ENCODE measurements at places on chromosomes 11 and 22. TPM values are rescaled to one million over a fixed set of nuclear protein-coding genes. Genes with fewer than 3 reads are reported as not detected.

The MMP1 gene
- not detected for total RNA-seq

The UCP3 gene
- 1.5 TPM for total RNA-seq

The OMP gene
- not detected for total RNA-seq

The SMTNL1 gene
- not detected for total RNA-seq

The PAK1 gene
- total RNA-seq = 43.2 TPM

The TTC36 gene
- 0.52 TPM for total RNA-seq

- peak; percentile 76 for DNase-seq
Observed at GRCh38 chr11:17389211-17389956, 925 bp upstream of the KCNJ11 start.

DNA sequence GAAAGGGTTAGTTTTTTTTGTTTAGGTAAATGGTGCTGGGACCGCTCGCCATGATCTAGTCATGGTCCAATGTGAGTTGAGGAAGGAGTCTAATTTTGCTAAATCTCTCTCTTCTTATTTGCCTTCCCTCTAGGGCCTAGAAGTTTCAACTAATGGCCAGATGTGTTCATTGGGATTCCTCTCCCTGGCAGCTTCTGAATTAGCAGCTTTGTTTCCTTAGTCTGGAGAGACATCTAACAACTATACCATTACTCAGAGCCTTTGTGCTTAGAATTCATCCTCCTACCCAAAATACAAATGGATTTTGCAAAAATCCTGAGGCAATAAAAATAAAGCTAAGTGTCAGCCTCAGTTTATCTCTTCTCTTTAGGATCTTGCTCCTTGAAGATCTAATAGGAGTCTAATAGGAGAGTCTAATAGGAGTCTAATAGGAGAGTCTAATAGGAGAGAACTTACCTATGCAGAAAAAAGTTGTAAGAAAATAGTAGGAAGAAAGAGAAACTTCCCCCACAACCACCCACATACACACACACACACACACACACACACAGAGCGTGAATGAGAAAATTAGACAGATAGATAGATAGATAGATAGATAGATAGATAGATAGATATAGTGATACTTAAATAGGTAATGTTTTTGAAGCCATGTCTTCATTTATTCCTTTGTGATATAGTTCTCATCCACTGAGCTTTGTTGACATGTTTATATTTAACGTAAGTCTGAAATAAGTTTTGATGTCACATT is 980.5 kb upstream of the CNTN5 start:
- DNase-seq = no peak

DNA sequence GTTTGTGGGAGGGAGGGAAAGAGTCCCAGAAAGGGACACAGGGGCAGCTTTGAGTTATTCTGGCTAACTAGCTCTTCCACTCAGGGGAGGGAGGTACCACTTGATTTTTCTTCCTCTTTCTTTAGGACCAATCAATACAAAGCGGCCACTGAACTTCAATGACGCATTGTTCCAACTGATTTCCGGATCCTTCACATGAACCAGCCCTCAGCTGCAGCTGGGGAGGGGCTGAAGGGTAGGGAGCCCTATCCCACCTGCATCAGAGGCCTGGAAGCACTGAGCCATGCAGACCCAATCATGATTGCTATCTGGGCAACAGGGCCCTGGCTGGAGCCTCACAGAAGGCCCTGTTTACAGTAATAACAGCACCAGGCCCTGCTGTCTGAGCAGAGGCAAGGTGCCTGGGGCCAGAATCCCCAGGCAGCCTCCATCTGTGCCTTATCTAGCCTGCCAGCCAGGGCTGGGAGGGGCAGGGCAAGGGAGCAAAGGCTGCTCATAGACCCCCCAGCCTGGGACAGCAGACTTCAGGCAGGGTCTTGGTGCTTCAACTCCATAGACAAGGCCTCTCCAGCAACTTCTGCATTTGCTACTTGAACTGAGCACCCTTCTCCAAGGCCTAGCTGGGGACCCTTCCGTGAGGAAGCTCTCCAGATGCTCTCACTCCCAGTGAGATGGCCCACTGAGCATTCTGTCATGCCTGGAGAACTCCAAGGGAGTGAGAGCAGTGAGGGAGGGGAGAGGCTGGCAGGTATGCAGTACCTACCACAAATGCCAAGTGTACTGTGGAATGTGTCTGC is 22.5 kb downstream of the CLPB start:
- DNase-seq = no peak

DNA sequence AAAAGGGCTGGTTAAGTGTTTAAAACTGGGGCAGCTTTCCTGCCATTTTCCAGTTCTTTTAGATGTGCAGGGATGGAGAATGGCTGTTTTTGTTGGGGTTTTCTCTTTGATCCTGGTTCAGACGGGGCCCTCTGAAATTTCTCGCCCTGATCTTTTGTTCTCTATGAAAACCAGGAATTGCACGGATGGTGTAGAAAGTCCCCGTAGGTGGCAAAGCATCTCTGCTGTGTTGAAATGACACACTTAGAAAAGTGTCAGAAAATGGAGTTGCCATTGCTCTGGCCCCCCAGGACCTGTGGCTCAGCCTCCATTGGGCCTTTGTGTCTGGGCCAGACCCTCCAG is 63.0 kb downstream of the PARVB start:
- DNase-seq = no peak

- DNase-seq = peak; percentile 91
Observed at GRCh38 chr11:73295241-73295995, 12.7 kb upstream of the ARHGEF17 start.

DNA sequence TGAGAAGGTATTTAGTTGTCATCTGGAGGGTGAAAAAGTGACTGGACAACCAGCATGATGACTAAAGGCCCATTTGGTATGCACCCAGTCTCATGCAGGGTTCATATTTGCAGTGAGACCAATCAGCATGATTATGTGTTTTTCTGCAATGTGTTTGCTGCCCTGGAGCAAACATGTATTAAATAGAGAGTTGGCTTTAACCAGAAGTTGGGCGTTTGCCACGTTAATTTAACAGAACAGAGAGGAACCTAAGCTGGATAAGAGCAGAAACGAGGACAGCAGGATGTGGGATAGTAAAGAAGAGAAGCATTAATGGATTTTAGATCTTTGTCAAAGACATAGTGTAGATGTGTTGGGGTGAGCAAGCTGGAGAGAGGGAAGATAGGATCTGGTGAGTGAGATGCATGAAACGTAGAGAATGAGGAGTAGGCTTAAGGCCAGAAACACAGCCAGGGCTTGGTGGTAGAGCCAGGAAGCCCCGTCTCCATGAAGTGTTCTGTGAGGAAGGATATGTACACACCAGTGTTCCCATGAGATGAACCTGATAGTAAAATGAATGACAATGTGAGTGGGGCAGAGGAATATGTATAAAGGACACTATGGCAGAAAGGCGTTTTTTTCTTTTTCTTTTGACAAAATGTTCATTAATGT is 164.0 kb upstream of the PDGFD start:
- DNase-seq = no peak

GRCh38 chr11:84480131-84480530 is 1147.0 kb downstream of the DLG2 start:
- no peak for DNase-seq
